Fibroblast of mammary gland (primary cell): ENCODE measurements at places on chromosomes 2 and 18.
A peak's percentile ranks its signal among the peaks of the same experiment; 100 is the strongest.

DNA sequence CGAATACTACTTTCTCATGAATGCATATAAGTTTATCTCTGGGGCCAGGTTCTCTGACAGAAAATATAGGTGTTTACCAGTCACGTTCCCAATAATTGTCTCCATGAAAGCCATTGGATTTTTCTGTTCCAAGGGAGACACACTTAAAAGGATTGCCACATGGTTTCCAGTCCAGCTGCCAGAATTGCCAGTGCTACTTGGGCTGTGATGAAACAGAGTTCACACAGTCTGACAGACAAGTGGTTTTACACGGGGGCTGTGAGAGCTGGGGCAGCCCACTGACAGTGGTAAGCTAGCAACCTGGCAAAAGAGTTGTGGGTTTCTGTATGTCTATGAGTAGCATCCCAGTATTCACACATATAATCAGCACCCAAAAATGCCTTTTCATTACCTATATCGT is 27.7 kb upstream of the ATRAID start:
- peak; percentile 57 for DNase-seq

DNA sequence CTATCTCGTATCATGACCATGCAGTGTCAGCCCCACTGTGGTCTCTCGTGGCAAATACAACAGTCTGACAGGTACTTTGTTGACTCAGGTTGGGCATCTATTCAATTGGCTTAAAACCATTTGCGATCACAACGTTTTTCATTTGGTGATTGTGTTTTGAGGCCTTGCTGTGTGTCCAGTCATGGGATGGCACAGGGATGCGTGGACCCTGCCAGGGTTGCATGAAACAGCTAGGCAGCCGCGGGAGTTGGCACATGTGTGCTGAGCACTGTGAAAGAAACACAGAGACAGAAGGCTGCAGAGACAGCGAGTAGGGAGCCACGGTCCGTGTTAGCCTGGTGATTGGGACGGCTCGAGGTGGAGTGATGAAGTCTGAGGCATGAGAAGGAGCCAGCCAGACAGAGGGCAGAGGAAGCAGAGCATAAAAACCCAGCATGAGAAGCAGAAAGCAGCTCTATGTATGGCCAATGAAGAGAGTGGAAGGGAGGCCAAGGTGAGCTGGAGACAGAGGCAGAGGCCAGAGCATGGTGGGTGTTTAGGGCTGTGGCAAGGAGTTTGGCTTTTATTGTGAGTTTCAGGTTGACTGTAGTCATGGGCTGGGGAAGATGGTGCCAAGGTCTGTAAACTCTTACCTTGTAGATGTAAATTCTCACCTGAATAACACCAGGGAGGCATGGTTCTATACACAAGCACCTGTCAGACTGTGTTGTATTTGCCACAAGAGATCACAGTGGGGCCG is 31.8 kb upstream of the IL1R1 start:
- no peak for DNase-seq

GRCh38 chr2:180033993-180034894 is 27.1 kb upstream of the CWC22 start:
- peak; percentile 62 for DNase-seq

- DNase-seq = no peak
These were observed 378.5 kb upstream of the ID2 start for GRCh38 chr2:8303322-8303832.

GRCh38 chr18:35513181-35513936 is 15.6 kb upstream of the INO80C start:
- DNase-seq = peak; percentile 74

- no peak for DNase-seq
These were observed 105.9 kb downstream of the PXDN start for GRCh38 chr2:1638281-1638860.

DNA sequence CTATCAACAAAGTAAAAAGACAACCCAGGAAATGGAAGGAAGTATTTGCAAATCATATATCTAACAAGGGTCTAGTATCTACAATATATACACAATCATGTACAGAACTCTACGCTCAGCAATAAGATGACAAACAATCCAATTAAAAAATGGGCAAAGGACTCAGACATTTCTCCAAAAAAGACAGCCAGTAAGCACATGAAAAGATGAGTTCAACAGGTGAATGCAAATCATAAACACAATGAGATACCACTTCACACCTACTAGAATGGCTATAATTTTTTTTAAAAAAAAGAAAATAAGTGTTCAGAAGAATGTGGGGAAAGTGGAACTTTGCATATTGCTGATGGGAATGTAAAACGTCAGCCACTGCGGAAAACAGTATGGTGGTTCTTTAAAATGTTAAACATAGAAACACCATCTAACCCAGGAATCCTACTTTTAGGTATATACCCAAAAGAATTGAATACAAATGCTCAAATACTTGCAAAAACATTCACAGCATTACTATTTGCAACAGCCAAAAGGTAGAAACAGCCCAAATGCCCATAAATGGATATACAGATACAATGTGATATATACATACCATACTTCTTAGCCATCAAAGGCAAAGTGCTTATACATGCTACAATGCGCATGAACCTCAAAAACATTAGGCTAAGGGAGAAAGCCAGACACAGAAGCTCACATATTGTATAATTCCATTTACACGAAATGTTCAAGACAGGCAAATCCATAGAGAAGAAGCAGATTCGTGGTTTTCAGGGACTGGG is 121.2 kb downstream of the CABYR start:
- DNase-seq = no peak

- no peak for DNase-seq
These were observed 804.5 kb downstream of the NR4A2 start for GRCh38 chr2:155528034-155528433.

DNA sequence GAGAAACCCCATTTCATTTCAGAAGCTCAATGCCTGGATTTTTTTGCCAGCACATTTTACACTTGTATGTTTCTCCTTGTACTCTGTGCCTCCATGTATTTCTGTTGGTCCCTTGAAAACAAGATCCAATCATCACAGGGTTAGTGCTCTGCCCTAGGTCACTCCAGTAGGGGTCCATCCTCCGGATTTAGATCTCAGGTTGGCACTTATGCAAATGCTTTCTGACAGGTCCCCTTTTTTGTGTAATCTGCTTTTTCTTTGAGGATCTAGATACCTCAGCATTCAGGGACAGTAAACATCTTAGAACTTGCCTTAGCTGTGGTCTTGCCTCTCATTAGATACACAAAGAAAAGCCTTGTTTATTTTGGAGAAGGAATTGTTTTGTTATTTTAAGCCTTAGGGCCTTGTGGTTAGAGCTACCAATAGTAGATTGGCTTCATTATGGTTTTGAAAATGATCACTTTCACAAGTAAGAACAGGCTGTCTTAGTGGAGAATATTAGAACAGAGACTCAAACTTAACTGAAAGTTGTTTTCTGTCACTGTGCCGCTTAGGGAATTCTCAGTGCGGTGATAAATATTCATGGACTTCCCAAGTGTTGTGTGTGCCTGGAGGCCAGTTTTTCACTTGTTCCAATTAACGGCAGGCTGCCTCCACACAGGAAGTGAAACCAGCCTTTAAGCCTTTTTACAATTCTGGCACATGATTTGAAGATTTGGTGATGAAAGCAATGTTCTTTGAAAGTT is 7.8 kb downstream of the MERTK start:
- DNase-seq = no peak

DNA sequence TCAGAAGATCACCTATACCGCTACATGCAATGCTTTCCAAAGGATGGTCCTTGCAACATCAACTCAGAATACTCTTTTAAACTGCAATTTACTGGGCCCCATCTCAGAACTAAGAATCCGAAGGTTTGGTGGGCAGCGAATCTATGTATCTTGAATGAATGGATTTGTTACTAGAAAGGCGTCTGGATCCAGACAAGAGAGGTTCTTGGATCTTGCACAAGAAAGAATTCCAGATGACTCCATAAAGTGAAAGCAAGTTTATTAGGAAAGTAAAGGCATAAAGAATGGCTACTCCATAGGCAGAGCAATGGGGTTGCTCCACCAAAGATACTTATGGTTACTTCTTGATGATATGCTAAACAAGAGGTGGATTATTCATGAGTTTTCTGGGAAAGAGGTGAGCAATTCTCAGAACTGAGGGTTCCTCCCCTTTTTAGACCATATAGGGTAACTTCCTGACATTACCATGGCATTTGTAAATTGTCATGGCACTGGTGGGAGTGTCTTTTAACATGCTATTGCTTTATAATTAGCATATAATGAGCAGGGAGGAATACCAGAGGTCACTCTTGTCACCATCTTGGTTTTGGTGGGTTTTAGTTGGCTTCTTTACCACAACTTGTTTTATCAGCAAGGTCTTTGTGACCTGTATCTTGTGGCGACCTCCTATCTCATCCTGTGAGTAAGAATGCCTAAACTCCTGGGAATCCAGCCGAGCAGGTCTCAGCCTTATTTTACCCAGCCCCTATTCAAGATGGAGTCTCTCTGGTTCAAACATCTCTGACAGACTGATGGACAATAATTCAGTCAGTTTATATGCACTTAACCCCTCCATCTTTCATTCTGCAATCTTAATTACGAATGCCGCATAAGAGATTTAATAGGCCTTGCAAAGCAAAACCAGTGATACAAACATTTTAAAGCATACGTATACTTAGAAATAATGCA is 7.5 kb upstream of the RMDN2 start:
- DNase-seq = peak; percentile 28

GRCh38 chr2:217419055-217419671 is 559.3 kb upstream of the TNP1 start:
- DNase-seq = no peak

GRCh38 chr2:241859436-241860183 is 916 bp upstream of the PDCD1 start:
- peak; percentile 32 for DNase-seq

DNA sequence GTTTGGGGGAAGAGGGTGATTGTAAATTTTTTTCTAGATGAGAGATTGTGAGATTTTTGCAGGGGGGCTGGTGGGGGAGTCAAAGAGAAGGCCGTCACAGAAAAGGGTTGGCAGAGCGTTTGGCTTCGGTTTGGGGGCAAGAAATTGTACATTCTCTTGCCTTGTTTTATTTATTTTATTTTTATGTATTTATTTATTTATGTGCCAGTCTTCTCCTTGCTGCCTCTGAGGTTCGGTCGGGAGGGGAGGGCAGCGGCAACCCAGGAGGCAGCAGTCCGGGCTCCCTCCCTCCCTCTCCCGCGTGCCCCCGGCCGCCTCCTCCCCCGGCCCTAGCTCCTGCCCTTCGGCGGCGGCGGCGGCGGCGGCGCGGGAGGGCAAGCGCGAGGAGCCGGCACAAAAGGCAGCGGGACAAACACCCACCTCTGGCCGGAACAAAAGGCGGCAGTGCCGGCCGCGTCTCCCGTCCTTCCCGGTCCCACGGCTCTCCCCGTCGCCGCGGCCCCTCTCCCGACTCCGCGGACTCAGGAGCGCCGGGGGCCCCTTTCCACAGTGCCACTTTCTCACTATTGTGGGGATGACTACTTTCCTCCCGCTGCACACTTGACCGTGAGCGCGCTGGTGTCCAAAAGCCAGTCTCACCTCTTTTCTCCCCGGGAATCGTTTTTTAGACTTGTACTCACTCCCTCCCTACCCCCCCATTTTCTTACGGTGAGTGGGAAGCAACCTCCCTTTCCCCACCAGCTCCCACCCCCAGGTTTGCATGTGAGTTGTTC is 1.2 kb downstream of the BCL11A start:
- DNase-seq = no peak

- DNase-seq = peak; percentile 51
These were observed 56.0 kb downstream of the TEX44 start for GRCh38 chr2:231648579-231649174.

- no peak for DNase-seq
These were observed 108.6 kb downstream of the C1D start for GRCh38 chr2:67954093-67954748.

DNA sequence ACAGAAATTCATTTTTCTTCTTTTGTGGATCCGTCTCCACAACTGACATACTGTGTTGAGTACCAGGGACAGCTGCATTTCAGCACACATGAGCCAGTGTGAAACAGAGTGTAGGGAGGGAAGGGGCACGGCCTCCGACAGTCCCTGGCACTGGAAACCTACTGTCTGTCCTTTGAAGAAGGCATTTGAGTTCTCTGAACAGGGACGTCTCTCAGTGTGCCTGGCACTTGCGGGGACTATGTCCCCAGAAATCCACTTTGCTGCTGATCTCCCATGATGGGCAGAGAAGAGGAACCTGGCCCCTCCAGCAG is 48.1 kb downstream of the PLB1 start:
- no peak for DNase-seq

DNA sequence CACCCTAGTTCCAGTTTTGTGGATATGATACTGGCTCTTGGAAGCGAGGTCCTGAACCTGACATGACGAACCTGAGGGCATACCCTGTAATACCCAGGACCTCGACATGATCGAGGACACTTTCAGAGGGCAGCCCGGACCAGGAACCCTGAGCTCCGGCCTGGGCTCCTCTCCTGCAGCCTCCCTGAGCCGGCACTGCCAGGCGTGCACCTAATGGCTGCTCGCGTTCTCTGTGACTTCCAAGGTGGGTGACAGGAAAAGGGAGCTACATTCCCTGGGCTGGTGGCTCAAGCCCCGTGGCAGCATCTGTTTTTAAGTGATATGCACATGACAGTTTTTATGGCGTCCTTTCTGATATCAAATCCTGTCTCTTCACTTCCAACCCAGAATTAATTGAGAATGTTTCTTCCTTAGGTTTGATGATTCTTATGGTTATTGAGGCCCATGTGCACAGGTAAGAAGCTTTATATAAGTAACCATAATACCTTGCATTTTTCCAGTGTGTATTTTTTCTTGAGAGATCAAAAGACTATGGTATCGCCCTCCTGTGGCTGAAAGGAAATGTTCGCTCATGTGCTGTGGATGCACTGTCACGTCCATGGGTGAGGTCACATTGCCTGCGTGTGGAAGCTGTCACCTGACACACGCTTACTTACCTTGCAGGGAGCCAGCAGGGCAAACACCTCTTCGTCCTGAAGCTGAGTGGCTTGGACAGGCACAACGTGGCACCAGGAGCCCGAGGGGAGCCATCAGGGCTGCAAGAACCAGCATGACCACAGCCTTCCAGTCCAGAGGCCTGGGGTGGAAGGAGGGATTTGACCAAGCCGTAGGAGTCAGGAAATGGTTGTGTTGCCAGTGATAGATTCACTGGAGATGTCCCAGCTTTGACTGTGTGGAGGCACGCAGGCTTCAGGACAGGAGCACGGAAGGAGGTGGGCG is 367.4 kb upstream of the MYT1L start:
- DNase-seq = no peak

DNA sequence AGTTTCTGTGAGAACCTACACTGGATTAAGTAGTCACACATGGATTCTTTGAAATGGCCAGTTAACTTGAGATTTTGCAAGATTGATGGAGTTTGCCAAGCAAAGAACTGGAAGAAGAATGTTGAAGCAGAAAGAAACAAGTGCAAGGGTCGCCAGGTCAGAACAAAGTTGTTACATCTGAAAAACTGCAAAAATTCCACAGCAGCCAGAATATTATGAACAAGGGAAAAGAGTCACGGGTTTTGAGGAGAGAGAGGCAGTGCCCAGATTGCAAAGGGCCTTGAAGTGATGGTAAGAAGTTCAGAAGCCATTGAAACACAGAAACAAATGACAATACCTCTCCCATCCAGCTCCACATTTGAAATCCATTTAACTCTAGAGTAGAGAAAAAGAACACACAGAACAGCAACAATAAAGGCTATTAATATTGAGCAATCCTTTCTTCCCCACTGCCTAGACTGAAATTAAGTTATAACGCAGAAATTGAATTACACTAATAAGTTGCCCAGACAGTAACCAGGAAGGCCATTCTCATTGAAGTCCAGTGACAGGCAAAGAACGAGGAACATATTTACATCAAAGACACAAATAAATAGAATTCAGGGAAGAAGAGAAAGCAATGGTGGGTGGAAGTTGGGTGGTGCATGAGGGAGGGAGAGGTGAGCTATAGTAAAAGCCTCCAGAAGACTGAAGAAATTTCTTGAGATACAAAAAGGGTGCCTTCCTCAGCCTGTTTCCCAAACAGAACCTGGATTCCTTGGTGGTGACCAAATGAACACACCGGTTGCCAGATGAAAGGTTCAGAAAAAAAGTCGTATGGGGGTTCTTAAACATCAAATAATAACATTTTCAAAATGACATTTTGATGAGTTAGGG is 80.6 kb downstream of the ARHGAP15 start:
- DNase-seq = no peak
